ENCODE measurements at places on chromosomes 5 and 9.

GRCh38 chr9:135067096-135067710, 20.3 kb upstream of the OLFM1 start:
- no peak for DNase-seq

GRCh38 chr5:145806923-145807322, 28.2 kb downstream of the PRELID2 start:
- DNase-seq: no peak

- no peak for DNase-seq
Measured at GRCh38 chr5:167592114-167592513, 699.3 kb upstream of the WWC1 start.

GRCh38 chr9:109449036-109449798, 48.9 kb downstream of the PTPN3 start:
- no peak for DNase-seq

- no peak for DNase-seq
Measured at GRCh38 chr9:125536776-125537175, 170.2 kb downstream of the MAPKAP1 start.

GRCh38 chr9:35338561-35339274, 151.2 kb upstream of the RUSC2 start:
- no peak for DNase-seq

DNA sequence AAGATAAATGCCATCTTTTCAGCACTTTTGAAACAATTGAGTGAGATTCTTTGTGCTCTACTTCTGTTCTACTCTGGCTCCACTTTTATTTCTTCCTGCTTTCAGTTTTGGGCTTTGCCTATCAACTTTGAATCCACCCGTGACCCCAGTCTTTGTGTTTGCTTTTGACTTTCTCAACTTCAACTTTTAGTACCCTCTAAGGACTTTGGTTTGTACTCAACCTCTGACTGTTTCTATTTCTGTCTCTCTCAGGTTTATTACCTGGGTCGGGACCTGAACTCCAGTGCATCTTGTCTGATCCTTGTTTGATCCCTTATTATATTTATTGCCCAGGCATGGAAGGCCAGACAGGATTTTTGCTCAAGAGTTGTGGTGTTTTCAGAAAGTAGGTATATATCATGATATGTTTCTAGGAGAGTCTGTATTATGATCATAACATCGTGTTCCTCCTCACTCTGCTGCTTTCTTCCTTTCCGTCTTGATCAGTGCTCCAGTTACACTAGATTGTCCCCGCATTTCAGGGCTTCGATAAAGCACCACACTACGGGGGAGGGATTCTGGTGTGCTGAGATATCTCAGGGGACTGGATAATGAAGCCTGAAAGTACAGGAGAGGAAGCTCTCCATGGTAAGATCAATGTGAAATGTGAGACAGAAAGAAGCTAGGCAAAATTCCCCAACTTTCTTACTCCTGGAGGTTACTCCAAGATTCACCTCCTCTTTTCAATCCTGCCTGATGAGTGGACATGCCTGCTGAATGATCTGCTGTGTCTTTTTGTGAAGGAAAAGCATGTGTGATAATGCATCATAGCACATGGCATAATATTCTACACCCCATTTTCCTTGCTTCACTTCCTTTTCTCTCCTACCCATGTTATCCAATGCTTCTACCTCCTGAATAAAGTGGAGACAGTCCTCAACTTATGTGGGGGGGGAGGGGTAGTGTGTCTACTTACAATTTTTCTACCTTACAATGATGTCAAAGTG, 155.5 kb upstream of the GRIN3A start:
- DNase-seq: no peak

DNA sequence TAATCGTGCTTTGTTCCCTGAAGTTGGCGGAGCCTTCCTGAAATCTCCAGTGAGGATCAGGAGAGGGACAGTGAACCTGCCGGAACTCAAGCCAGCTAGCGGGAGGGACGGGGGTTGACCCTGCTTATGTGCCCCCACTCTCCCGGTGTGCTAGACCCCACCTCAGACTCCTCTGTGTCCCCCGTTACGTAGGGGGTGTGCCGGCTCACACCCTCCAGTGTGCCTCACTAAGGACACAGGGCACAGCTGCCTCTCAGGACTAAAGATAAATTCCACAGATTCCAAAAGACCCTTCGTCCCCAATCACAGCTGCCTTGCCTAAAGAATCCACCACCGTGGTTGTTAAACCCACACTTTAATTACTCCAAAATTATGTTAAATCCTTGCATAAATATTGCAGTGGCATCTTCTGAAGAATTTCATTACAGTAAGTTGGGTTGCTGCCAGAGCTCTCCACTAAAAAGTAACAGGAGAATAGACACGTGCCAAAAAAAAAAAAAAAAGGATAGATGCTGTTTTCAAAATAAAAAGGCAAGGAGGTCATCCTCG, 73.7 kb downstream of the GTF3C4 start:
- no peak for DNase-seq

- no peak for DNase-seq
Measured at GRCh38 chr5:168995024-168995423, 305.9 kb downstream of the SLIT3 start.

DNA sequence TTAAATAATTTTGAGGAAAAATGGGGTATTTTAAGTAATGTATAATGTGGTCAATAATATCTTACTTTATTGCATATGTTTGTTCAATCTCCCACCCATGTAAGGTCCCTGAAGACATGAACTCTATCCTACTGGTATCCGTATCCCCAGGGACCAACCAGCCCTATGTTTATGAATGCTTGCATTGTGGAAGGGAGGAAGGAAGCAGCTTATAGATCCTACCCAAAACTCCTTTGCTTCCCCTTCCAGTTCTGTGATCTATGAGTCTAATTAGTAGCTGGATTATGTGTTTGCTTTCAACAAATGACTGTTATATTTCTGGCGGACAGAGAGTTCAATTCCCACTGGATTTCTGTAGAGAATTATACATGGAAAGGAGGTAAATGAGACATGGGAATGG, 45.6 kb downstream of the CNTRL start:
- no peak for DNase-seq

DNA sequence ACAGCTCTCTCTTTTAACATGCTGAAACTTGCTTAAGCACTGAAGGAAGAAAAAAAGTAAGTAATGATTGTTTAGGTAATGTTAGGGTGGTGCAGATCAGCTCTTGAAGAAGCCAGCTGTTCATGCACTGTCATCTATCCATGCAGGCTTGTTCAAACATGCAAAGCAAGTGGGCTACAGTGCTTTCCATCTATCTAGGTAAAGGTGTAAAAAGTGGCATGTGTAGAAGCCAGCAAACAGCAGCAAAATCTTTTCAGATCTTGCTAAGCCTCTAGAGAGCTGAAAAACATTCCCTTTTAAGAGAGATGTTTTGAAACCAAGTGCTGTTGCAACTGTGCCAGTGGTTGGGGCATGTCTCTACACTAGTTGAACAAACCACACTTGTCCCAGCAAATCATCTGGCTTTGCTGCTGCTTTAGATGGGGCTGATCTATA, 214.4 kb downstream of the EFNA5 start:
- no peak for DNase-seq

- no peak for DNase-seq
Measured at GRCh38 chr9:98805506-98806272, 1.8 kb upstream of the GALNT12 start.

- no peak for DNase-seq
Measured at GRCh38 chr9:127635201-127635735, 23.2 kb downstream of the STXBP1 start.

DNA sequence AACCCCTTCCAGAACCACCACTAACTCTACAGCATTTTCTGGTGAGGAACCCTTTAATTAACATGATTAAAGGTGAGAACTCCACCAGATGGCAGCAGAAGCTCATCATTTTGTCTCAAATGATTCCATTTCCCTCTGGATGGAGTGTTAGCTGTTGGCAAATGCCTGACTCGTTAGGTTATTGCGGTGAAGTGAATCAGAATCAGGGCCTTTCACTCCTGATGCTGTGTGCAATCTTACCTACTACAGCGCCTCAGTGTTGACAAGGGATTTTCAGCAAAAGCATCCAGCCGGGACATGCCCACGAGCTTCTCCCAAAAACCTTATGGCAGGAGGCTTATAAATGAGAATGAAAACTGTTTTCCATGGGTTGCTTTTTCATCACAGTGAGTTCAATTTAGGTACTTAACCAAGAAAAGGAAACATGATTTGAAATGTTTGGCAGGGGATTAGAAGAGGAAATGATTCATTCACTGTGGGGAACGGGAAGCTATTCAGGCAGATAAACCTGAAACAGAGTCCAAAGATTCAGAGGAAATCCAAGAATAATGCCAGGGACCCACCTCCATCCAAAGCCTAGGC, 48.0 kb upstream of the CAST start:
- no peak for DNase-seq

DNA sequence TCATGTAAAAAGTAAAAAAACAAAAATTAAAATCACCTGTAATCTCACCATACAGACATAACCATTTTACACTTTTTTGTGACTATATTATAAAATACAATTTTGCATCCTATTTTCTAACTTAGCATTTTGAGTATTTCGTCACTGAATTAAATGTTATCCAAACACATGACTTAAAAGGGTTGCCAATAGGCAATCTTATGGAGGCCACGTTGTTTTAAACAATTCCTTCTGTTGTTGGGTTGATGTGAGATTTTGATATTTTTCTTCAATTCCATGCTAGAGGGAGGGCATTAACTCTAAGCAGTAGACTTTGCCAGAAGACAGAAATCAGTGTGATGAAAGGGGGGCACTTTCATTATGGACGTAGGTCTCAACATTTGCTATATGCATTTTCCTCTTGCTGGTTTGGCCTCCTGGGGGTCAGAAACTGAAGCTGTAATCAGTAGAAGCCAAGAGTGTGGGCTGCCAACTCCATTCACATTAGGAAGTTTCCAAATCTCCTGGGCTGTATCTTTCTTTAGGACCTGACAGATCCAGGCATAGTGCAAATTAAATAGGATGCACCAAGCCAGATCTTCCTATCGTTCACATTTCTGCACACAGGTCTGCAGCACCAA, 614.2 kb upstream of the CLINT1 start:
- no peak for DNase-seq

DNA sequence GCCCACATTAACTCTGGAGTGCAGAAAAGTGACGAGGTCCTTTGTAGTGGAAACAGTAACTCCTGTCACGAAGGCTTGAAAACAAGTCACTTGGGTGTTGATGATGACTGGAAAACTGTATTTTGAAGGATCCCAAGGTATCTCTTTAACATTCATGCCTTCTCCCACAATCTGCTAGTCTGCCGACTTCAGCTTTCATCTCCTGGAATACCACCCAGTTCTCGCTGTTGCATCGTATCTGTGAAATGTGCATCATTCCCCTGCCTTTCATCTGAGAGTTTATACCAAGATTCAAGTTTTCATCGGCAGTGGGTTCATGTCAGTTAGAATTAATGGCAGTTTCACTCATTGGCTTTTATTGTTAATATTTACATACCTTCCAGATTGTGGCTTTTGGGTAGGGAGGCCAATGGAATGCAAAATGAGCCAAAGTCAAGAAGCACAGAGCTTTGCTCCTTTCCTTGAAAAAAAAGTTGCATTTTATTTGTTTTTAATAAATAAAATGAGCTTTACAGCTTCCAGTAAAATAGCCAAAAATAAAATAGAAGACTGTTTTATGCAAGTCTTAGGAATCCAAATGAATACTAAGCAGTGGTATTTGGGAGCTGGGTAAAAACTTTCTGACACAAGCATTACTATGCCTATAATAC, 575.2 kb upstream of the WWC1 start:
- no peak for DNase-seq

GRCh38 chr5:52909192-52909591, 80.0 kb upstream of the ITGA2 start:
- DNase-seq: no peak

GRCh38 chr5:142132916-142133315, 24.3 kb downstream of the NDFIP1 start:
- DNase-seq: no peak

GRCh38 chr5:21049901-21050300, 1061.9 kb upstream of the CDH18 start:
- DNase-seq: no peak

- no peak for DNase-seq
Measured at GRCh38 chr9:110672873-110673510, 4.4 kb downstream of the MUSK start.

DNA sequence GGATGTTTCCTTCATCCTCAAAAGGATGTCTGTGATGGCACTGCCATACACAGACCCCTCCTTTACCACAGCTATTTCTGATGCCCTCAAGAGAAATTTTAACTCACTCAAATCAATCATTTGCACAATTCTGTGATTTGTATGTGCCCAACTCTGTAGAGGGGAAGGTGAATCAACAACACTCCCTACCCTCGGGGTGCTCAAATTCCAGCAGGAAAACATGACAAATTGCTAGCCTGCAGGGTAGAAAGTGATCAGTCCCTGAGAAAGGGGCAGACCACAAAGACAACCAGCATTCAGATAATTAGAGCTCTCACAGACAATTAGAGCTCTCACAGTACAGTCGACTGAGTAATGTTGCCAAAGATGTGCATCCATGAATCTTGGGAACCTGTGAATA, 45.3 kb upstream of the FOXE1 start:
- no peak for DNase-seq

GRCh38 chr5:29412979-29413378, 1780.5 kb upstream of the CDH6 start:
- no peak for DNase-seq

GRCh38 chr5:106691701-106692100, 979.0 kb downstream of the EFNA5 start:
- no peak for DNase-seq

DNA sequence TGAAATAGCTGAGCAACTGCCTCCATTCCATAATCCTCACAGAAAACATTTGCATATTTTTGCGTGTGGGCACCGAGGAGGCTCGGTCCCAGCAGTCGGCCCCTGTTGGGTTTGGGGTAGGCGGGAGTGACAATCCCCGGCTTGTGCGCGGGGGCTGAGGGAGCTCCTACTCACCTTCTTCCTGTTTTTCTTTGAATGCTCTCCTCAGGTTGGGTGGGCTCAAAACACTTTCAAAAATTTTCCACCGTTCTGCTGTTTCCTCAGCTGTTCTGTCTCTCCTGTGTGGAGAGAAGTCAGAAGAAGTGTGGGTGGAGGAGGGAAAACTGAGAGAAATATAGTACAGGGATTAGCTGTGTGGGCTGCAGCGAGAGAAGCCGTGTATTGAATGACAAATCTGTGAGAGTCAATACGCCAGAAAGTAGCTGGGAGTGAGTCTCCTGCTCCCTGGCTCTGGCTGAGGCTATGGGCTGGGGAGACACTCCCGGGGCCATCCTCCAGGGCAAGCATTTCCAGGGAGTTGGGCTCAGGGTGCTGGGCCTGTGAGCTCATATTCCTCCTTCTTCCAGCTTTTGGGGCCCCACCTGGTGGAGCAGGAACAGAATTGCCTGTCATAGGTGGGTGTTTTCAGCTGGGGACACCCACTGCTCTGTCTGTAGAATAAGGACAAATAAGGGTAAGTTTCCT, 84.7 kb downstream of the CMYA5 start:
- no peak for DNase-seq

All from activated CD4-positive, alpha-beta T cell treated with anti-CD3 and anti-CD28 coated beads for 24 hours (primary cell).